ENCODE measurements at places on chromosomes 5 and 9.

GRCh38 chr9:93902051-93902779 is 52.9 kb downstream of the BARX1 start:
- no peak for DNase-seq

DNA sequence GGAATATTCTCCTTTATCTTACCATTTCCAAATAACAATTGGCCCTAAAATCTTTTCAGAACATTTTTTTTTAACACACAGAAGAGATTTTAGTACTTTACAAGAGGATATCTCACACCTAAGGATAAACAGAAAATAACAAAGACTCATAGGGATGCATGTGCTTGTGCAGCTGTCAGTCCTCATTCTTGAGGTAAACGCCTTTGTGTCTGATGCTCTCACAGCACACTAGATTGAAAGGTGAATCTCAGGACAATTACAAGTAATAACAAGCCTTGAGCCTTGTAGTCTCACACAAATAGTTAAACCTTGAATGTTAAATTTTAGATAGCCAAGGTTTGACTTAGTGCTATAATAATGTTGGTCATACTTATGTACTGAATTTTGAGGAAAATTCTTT is 439.2 kb downstream of the PTPRD start:
- DNase-seq: no peak

DNA sequence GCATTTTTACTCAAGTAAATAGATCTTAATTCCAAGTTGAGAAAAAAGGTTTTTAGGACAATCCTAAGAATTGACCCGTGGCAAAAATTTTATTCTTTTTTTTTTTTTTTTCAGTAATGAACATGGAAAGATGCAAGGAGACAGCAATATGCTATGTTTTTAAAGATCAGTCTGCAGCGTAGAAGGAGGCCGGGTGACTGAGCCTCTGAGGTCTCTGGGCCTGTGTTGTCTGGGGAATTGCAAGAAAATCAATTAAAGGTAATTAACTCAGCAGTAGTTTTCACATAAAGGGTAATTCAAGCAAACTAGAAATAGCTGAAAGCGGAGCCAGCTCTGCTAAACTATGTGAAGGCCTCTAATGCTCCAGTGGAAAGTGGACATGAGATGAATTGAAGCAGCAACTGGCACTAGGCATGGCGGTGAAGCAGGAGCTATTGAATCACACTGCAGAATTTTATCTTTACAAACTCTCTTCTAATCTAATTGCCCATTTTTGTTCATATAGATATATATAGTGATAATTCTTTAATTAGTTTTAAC is 285.2 kb upstream of the ITGA1 start:
- DNase-seq: no peak

GRCh38 chr9:127136880-127137639 is 14.6 kb upstream of the ANGPTL2 start:
- no peak for DNase-seq

DNA sequence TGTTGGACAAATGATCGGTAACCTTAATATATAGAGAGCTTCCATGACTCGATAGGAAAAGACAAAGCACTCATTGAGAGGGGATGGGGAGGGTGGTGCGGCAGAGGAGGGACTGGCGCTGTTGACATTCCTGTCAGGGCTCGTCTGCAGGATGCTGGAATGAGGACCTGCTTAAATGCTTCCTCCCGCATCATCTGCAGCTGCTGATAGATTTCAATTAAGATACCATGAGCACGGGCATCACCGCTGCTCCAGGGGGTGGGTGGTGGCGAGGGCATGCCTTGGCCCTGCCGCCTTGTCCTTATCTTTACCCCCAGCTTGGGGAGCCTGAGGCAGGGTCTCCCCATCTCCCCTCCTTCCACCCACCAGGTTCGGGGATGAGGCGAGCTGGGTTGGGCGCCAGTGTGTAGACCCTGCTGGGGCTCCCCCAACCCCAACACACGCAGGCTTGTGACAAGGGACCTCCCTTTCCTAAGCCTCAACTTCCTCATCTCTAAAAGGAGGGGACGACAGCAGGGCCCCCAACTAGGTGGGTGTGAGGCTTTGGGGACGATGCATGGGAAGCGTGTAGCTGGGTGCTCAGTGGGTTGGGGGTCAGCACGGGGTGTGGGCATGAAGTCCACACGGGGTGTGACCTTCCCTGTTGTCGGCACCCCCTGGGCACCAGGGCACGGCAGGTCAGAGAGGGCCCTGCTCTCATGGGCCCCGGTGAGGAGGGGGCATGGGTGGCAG is 11.7 kb upstream of the QRFP start:
- DNase-seq: no peak

DNA sequence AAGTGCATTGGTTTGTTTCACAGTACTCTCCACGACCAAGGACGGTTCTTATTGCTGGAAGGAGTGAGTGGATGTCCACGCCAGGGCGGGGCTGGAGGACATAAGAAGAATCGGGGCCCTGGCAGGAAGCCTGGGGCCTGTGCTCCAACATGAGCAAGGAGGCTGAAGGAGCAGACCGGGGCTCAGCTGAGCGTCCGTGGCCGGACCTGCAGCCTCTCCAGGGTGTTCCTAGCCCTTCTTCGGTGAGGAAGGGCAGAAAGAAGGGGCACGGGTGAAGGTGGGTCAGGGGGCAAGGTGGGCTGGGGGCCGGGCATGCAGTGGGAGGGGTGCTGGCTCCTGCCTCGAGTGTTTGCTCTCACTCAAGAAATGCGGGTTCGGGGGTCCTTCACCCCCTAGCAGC is 18.1 kb downstream of the FAM78A start:
- no peak for DNase-seq

DNA sequence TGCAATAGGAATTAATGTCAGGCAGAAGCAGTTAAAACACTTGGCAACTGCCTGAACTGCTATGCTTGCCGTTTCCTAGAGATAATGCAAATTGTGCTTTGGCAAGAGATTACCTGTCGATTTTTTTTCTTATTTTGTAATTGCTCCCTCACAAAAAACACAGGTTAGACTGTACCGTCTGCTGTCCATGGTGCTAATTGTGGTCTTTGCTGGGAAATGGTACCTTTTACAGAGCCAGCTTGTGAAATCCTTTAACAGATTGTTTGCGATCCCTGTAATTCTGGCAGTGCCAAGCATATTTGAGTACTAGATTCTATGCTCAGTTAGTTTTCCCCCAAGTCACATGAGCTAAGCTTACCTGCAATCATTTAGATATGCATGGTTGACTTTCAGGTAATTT is 2125.8 kb upstream of the WWC1 start:
- no peak for DNase-seq

GRCh38 chr9:129280236-129280622 is 102.2 kb upstream of the IER5L start:
- no peak for DNase-seq

DNA sequence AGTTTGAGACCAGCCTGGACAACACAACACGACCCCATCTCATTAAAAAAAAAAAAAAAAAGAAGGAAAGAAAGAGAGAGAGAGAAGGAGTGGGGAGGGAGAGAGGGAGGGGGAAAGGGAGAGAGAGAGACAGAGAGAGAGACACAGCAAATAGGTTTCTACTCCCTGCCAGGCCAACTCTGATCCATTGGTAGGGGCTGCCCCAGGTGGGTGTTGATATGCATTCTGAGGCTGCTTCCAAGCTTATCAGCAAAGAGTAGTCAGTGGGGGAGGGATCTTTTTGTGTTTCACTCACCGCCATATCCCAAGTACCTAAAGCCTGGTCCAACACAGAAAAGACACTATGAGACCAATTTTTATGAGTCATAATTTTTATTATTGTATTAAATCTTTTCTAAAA is 57.0 kb upstream of the SAP30L start:
- no peak for DNase-seq

- DNase-seq: no peak
Observed at GRCh38 chr9:26131886-26132285, 453.6 kb upstream of the TUSC1 start.

DNA sequence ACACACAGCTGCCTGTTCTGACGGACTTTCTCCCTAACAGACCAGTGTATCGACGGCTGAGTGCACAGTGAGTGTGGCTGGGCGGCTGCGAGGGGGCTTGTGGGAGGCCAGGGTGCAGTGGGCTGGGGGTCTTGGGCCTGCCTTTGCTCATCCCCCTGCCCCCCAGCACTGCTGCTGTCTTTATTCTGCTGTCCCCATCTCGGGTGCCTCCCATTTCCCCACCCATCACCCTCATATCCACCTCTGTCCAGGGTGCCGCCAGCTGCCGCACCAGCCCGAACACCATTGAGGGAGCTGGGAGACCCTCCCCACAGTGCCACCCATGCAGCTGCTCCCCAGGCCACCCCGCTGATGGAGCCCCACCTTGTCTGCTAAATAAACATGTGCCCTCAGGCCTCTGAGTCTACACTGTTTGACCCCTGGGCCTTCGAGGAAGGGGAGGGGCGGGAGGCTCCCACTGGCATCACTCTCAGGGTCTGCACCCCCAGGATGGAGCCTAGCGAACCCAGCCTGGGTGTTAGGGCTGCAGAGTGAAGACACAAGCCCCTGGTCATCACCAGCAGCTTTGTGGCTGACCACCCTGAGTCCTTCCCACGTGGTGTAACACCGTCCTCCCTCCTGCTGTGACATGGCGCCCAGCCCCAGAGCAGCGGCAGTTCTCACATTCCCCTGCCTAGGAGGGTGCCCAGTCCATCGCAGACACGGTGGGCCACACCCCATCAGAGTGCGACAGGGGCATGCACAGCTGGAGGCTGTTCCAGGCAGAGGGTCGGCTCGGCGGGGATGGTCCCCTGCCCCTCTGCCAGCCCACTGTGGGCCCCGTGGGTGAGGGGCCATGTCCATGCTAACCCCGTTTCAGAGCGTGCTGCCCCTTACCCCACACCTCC is 4.0 kb downstream of the LCN2 start:
- DNase-seq: no peak

DNA sequence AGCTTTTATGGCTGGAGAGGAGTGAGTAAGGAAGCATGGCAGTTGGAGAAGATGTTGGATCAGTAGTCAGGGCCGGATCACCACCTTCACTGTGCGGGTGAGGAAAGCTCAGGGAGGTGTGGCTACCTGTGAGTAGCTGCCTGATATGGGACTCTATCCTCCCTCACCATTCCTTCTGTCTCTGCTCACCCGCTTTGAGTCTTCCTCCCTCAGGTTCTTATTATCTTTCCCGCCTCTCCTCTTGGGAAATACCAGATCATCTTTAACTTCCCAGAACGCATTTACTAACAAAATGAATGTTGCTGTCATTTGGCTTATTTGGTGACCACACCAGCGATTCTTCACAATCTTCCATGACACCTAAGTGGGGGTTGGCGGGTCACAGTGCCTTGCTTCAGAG is 140.7 kb upstream of the GPR151 start:
- DNase-seq: no peak

- no peak for DNase-seq
Observed at GRCh38 chr9:86469476-86470250, 115.5 kb upstream of the TUT7 start.

GRCh38 chr9:69798744-69799143 is 21.9 kb upstream of the CFAP95 start:
- DNase-seq: no peak

- DNase-seq: no peak
Observed at GRCh38 chr9:93663877-93664548, 87.6 kb downstream of the PHF2 start.

- DNase-seq: no peak
Observed at GRCh38 chr9:31210978-31211570, 1173.4 kb upstream of the ACO1 start.

DNA sequence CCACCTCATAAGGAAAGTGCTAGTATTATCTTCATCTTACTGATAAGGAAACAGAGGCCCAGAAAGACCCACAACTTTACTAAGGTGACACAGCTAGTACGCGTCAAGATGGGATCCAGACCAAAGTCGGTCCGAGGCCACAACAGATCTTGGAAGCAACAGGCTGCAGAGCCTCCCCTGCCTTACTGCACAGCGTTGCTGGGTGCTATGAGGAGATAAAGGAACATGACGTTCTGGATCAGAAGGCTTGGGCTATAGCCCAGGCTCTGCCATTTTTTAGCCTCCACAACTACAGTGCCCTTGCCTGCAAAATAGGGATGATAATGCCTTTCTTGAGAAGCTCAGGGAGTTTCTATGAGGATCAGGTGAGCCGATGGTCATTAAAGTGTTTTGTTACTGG is 144.1 kb downstream of the NMUR2 start:
- no peak for DNase-seq

DNA sequence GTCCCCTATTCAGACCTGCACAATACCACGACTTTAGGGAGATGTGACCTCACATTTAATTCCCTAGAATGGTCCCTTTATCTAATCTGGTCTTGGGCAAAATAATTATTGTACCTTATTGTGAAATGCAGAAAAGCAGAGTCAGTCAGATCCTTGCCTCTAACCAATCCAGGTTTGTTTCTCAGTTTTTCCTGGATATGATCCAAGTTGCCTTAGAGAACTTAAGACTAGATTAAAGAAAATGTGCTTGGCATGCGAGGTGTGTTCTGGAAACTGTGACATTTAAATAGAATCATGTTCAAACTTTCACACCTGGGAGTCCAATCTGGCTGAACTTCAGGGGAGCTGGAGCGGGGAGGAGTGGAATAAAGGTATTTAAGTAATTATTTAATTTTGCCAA is 696.2 kb downstream of the DNAH5 start:
- DNase-seq: no peak

DNA sequence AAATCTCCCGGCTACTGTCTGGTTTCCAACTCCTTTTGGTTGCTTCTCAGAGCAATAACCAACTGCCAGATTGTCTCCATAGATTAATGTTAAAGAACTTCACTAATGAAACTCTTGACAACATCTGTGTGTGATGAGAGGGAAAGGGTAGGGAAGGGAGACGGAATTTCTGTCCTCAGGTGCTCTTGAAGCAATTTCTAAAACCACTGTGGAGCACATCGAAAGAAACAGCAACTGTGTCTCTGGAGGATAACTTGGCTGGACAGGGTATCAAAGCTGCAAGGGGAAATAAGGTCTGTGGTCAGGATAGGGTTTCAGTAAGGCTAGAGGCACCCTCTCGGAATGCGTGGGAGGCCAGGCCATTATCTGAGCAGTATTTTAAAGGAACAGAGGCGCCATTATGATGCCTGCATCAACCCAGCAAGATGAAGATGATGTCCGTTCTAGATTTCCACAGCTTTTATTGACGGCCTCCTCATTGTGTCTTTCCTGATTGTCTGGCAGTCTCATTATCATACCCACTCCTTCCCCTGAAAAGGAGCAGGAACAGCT is 76.6 kb downstream of the RORB start:
- no peak for DNase-seq

DNA sequence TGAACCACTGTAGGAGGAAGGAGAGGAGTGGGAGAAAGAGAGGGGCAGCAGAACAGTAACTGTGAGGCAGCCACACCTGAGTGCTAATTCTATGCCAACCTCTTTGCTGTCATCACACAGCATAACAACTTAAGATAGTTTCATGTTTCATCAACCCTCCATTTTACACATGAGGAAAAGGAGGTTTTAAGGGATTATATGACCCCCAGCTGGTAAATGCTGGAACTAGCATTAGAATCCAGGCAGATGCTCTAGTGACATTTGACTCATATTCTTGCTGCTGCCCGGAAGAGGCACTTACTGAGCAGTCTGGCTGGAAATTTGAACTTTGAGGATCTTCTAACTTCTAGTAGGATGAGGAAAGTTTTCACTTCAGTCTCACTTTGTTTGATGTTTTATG is 24.1 kb upstream of the VLDLR start:
- DNase-seq: no peak

GRCh38 chr9:93181672-93182435 is 2.1 kb upstream of the WNK2 start:
- no peak for DNase-seq

All from T-cell (primary cell).